ENCODE measurements at places on chromosomes 3 and 15.

- no peaks in the 10 kb centered on the region for H3K36me3 ChIP-seq
- no peak for DNase-seq
- H3K4me3 ChIP-seq, result no peak overlapping the region
- no peak overlapping the region for H3K27ac ChIP-seq
Observed at GRCh38 chr15:91113030-91113429, 13.0 kb downstream of the SV2B start.

- no peak for DNase-seq
- peaks cover 24% of the 10 kb centered on the region for H3K4me1 ChIP-seq
- H3K36me3 ChIP-seq, result no peaks in the 10 kb centered on the region
- H3K27ac ChIP-seq, result no peak overlapping the region
- no peaks in the 10 kb centered on the region for H3K27me3 ChIP-seq
Observed at GRCh38 chr3:11616551-11616950, 27.2 kb downstream of the VGLL4 start.

DNA sequence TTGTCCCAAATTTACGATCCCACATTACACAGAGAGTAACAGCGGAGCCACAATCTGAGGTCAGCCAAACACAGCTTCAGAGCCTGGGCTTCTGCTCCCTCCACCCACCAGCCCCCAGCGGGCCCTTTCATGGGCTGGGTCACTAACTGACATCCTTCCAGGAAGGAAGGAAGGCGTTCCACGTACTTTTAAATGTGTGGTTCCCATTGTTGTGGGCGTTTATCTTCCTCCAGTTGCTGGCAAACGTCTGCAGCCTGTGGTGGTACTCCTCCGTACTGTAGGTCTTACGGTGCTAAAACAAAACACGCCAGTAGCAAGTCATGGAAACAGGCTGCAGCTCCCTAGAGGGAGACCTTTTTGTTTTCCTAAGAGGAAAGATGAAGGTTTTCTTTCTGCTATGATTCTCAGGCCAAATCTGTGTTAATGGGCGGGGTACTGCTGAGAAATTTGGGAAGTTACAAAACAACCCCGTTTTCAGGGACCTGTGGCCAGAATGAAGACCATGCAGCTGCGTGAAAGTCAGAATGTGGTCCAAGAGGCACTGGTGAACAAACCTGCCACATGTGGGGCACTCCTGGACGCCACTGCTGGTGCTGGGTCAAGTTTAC is 7.6 kb downstream of the CTSH start:
- no peak overlapping the region for H3K4me3 ChIP-seq
- H3K36me3 ChIP-seq, result no peaks in the 10 kb centered on the region
- no peak overlapping the region for H3K27ac ChIP-seq
- peaks cover 6% of the 10 kb centered on the region for H3K4me1 ChIP-seq

DNA sequence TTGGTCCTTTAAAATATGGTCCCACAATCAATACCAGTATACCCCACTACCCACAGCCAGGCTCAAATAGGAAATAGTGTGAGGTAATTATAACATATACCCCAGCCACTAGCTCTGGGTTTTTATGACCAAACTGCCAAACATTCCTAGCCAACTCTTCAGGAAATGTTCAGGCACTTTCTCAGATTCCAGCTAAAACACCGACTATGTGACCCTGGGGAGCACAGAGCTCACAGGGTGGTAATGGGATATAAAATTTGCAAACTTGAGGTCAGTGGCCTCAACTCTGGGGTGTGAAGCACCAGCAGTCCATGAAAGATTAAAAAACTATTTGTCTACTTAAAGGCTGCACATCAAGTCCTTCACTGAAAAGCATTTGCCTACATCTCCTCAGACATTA is 12.9 kb downstream of the FBN1 start:
- H3K27me3 ChIP-seq, result no peaks in the 10 kb centered on the region
- peaks cover 3% of the 10 kb centered on the region for H3K36me3 ChIP-seq
- no peak overlapping the region for H3K4me3 ChIP-seq
- no peak overlapping the region for H3K27ac ChIP-seq

GRCh38 chr3:20327889-20328288 is 141.9 kb upstream of the SGO1 start:
- no peaks in the 10 kb centered on the region for H3K36me3 ChIP-seq
- DNase-seq, result no peak
- H3K4me3 ChIP-seq, result no peak overlapping the region
- H3K4me1 ChIP-seq, result no peaks in the 10 kb centered on the region
- no peak overlapping the region for H3K27ac ChIP-seq
